ENCODE measurements at places on chromosomes 5 and 9.

DNA sequence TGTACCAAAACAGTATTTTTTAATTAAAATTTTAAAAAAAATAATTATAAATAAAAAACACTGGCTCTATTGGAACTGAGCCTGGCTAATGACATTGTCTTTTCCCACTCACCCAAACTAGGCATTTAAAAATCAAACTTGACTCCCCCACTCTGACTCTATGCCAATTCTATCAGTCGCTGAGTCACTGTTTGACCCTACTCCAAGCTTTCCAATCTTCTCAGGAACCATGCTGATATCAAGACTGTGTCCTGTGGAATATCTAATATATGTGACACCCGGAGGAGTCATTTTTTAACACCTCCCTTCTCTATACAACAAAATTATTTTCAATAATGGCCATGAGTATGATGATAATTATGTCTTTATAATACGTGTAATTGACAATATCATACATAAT lies 171.6 kb upstream of the RASEF start:
- DNase-seq, result no peak

DNA sequence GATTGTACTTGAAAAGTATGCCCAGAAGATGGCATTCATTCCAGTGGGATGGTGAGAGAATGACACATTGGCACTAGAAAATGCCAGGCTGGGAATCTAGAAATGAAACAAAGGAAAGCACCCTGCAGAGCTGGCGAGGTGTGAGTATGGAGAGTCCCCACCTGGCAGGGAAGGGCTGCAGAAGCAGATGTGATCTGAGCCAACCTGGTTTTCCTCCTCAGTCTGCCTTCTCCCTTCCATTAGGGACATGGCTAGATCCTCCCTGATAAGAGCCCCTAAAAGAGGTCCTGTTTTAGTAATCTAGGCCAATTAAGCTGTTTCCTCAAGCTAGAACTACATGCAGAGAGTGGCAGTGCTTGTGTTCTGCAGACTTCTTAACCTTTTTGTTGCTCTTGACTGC lies 24.7 kb upstream of the TNFSF15 start:
- DNase-seq, result no peak

DNA sequence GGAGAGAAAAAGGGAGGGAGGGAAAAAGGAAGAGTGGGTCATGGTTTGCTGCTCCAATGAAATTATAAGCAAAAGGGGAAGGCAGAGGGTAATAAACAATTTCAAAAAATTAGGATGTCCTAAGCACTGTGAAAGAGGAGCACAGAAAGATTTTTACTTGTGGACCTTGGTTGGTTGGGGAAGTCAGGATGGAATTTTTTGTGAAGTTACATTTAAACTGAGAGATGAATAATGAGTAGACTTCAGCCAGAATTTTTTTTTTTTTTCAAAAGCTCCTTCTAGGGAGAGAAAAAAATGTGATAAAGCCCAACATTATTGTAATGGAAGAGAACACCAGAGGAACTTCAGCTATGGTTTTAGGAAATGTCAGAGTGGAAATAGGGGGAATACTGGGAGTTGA lies 515.9 kb upstream of the PAPPA start:
- DNase-seq, result no peak

DNA sequence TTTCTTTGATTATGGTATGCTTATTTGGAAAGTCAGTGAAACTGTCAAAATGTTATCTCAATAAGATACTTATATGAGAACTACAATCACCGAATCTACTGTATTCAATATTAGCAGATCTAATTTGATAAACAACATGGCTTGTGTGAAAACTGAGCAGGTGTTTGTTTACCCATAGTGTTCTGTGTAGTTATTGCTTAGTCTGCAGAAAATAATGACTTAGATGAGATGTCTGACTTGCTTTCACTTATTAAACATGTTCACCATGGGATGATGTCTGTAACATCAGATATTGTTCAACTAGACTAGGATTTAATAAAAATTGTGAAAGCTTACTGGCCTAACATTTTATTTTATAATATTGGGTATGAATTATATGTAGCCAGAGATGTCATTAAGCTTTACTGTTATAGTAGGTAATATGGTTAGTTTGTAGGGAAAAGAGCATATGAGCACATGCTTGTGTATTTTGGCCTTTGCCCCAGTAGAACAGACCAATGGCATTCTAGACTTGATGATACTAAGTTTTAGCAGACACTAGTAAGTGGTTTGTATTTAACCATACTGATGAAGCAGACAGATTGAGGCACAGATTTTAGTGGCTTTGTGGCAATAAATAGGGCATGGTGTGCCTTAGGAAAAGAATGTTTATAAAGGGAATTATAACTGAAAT lies 16.4 kb downstream of the SUB1 start:
- DNase-seq, result no peak

- no peak for DNase-seq
Observed at GRCh38 chr5:179973391-179973790, 65.7 kb upstream of the TBC1D9B start.

DNA sequence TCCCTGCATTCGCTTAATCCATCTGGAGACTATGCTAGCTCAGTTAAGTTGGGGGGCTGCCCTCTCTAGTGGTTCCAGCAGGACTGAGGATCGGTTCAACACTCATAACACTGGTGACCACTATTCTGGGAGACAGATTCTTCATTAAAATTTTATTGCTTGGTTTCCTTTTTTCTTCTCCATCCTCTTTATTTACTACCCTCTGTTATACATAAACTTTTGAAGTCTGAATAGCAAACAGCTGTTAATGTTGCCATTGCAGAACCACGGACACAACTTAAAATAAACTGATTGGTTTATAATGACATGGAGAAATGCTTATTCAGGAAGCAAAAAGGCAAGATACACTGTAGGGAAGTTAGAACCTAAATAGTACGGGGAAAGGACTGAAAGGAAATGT lies 22.1 kb downstream of the IQGAP2 start:
- no peak for DNase-seq

DNA sequence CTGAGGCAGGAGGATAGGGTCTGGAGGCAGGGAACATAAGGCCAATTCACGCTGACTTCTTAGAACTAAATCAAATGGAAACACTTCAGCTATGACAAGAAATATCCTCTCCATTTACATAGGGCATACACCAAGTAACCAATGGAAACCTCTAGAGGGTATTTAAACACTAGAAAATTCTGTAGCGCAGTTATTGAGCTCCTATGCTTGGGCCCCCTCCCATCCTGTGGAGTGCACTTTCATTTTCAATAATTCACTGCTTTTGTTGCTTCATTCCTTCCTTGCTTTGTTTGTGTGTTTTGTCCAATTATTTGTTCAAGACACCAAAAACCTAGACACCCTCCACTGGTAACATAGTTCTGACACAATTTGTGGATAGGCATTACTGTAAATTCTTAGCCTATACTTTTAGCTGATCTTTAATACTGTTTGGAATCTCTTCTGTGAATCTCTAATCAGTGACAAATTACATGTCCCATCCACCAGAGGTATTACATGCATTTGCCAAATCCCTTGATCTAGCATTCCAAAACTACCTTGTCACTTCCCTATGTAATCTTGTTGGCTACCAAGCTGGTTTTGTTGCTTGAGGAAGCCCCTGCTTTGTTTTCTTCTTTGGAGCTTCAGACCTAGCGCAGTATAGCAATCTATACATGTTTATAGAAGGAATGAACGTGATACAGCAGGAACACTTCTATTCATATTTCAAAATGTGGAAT lies 61.6 kb downstream of the ST8SIA4 start:
- DNase-seq, result no peak

DNA sequence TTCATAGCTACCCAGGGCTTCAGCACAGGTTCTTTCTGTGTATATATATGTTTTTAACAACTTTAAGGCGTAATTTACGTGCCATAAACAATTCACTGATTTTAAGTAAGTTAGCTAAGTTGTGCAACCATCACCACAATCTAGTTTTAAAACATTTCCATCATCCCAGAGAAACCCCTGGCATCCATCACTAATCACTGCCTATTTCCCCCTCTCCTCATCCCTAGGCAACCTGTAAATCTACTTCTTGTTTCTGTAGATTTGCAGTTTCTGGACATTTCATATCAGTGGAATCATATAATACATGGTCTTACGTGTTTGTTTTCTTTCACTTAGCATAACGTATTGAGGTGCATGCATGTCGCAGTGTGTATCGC lies 291.4 kb downstream of the FANCC start:
- DNase-seq, result no peak

DNA sequence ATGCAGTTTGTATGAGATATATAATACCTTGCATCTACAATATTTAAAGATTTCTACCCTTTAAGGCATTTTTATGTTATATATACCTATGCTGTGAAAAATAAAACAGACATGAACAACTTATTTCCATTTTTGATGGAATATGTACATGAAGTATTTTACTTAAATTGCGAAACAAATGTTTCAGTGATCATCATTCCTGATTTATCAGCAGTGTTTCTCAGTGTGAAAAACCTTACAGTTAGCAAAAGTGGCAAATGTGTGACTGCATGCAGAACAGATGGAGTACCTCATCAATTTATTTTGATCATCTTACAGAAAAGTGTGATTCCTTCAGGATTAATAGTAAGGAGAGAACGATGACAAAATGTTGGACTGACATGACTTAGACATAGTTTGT lies 43.1 kb downstream of the PRR16 start:
- no peak for DNase-seq

GRCh38 chr9:7178729-7179128 lies 421.0 kb downstream of the KDM4C start:
- no peak for DNase-seq

DNA sequence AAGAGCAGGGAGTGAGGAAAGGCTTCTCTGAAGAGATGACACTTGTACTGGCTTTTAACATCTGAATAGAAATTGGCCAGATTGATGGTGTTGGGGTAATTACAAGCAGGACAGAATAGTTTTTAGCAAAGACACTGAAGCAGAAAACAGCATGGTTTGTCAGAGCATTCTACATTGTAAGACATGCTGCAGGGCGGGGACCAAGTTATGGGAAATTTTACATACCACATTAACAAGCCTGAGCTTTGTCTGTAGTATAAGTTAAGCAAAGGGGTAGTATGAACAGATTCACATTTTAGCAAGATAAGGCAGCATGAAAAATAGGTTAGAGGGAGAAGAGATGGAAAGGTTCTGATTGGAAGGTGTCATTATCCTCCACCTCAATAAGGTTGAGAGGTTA lies 66.5 kb downstream of the JMY start:
- DNase-seq, result no peak

GRCh38 chr5:177509381-177509951 lies at the start of gene DOK3:
TSS of gene DOK3 (minus strand) at chr5:177509826. CDS start at chr5:177509540, 286 bp downstream.
- DNase-seq, result no peak

- no peak for DNase-seq
Observed at GRCh38 chr9:93630806-93631411, 54.5 kb downstream of the PHF2 start.

- DNase-seq, result no peak
Observed at GRCh38 chr9:126515873-126516505, 97.7 kb upstream of the LMX1B start.

DNA sequence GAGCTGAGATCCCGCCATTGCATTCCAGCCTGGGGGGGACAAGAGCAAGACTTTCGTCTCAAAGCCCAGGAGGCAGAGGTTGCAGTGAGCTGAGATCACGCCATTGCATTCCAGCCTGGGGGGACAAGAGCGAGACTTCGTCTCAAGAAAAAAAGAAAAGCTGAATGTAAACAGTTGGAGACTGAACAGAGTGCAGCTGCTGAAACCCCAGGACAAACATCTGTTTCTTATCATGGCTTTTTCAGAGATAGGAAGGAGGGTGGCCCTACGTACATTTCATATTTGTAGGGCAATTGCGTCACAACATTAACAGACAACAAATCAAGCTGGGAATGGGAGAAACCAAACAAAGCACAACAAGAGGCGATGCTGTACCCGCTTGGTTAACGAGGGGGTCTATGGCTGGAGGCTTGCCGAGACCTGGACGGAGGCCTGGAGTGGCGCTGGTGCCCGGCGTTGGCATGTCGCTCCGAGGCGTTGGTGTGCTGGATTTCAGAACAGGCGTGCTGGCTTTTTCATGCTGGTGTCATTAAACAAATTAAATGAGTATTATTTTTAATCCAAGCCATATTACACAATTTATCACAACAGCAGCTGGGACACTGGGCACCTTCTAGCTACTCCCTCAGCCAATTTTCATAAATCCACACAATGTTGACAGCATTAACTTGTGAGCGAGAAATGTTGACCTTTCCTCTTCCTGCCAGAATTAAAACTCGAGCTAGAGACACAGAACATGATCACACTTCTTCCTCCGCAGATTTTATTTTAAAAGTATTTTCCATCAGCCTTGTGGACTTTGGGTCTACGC lies 76.1 kb downstream of the TLE1 start:
- no peak for DNase-seq

GRCh38 chr5:6757414-6757969 lies 44.3 kb downstream of the TENT4A start:
- no peak for DNase-seq

GRCh38 chr5:95281226-95281625 lies 3.7 kb downstream of the MCTP1 start:
- DNase-seq, result no peak

DNA sequence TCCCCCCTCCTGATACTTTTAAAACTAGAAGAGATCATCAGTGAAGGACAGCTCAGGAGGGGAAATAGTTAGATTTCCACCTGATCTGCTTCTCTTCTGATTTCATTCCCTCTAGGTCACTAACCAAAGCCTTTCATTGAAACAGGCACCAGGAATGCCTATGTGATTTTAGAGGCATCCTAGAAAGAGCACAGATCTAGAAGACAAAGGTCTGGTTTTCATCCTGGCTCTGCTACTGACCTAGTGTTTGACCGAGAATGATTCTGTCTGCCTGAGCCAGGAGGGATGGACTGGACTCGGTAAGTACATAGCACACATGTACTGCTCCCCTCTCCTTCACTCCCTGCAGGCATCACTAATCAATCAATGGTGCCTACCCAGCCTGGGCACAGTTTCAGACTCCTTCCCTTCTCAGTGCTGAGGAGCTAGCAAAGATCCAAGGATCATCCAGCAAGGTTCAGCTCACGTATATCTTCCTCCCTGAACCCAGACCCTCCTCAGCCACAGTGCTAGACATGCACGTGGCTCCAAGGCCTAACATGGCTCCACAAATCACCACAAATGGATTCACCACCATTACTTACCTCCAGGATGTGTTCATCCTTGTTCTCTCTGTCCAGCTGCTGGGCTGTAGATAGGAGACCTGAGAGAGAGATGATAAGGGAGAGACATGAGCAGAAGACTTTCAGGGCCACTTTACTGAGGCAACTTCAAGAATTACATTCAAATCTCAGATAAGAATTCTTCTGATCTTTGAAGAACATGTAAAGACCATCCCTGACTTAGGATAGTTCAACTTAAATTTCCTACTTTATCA lies 35.2 kb downstream of the FAT2 start:
- DNase-seq, result no peak

DNA sequence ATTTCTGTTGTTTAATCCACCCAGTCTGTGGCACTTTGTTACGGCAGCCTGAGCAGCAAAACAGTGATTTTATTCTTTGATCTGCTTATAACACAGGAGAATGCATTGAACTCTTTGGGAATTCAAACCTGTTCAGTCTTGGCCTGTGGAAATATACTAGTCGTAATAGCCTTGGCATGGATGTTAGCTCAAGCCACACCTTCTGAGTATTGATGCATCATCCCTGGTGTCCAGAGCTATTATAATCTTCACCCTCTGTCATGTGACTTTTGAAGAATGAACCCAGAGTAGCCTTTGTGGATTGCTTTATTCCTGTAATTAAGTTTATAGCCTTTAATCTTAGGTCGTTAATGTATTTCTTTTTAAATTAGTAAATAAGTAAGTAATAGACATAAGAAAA lies 50.8 kb upstream of the TEX48 start:
- no peak for DNase-seq

Measured in type B pancreatic cell (in vitro differentiated cells).